MCF 10A (cell line): ENCODE measurements at places on chromosomes 4 and X.

GRCh38 chrX:98523026-98523425 is 1639.3 kb downstream of the RPA4 start:
- no peak for DNase-seq

- DNase-seq = peak; percentile 5
Observed at GRCh38 chrX:96480081-96480480, 204.6 kb upstream of the DIAPH2 start.

GRCh38 chr4:120616-121015 is 3.7 kb upstream of the ZNF718 start:
- no peak for DNase-seq

DNA sequence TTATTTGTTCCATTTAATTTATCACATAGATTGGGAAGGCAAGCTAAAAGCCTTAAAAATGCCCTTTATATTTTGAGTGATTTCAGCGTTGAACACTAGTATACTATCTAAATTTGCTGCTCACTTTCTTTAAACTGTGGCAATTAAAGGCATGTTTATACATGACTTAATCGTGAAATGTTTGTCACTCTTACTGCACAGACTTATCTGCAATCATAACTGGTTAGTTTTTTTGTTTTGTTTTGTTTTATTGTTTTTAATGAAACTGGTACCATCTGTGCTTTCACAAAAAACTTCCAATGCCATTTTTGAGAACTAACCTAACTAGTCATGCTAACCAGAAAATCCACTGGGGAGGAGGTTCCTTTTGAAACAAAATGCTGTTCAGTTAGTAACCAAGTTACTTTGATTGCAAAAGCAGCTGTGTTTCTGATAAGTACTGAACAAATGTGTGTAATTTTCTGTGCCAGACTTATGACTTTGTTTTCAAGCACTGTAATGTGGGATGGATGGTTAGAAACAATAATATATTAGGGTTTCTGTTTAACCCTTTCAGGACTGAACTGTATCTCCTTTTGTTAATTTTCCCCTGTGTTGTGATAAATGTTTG is 56.1 kb downstream of the CCKAR start:
- no peak for DNase-seq

GRCh38 chr4:100106982-100107381 is 83.3 kb downstream of the DDIT4L start:
- no peak for DNase-seq
